ENCODE measurements at places on chromosomes 13 and 19. TPM values are rescaled to one million over a fixed set of nuclear protein-coding genes. Genes with fewer than 3 reads are reported as not detected.
A peak's percentile ranks its signal among the peaks of the same experiment; 100 is the strongest.

DNA sequence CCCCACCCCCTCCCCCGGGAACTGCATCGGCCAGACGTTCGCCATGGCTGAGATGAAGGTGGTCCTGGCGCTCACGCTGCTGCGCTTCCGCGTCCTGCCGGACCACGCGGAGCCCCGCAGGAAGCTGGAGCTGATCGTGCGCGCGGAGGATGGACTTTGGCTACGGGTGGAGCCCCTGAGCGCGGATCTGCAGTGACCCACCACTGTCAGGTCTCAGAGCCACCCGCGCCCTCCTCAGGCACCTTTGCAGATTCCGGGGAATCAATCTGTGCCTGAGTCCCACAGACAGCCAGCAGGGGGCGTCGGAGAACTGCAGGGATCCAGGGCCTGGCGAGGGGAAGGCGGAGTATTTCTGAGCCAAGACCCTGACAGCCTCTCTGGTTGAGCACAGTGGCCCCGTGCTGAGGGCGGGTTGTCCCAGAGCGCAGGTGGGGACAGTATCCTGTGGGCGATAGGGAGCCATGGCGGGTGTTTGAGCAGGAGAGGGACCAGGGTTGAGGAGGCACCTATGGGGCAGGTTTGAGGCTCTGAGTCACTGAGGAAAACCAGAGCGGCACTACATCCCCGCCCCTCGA lies 30.4 kb upstream of the CYP4F8 start:
- H3K36me3 ChIP-seq = peaks cover 10% of the 10 kb centered on the region
- H3K4me3 ChIP-seq = peak overlapping the region; percentile 59
- peak; percentile 95 for DNase-seq
- no peak overlapping the region for H3K27ac ChIP-seq

GRCh38 chr13:35260316-35260715 lies 216.2 kb downstream of the MAB21L1 start:
- DNase-seq = no peak
- no peaks in the 10 kb centered on the region for H3K4me1 ChIP-seq
- H3K4me3 ChIP-seq = no peak overlapping the region
- H3K27ac ChIP-seq = no peak overlapping the region

Gene ITGBL1
- total RNA-seq = 0.09 TPM

Gene ZNF570
- 4.7 TPM for total RNA-seq

GRCh38 chr19:56088497-56089215 lies 32.4 kb downstream of the ZNF787 start:
- peaks cover 33% of the 10 kb centered on the region for H3K4me1 ChIP-seq
- DNase-seq = no peak
- no peak overlapping the region for H3K4me3 ChIP-seq
- no peaks in the 10 kb centered on the region for H3K27me3 ChIP-seq
- H3K27ac ChIP-seq = no peak overlapping the region

GRCh38 chr19:55554302-55554701 lies 9.0 kb upstream of the SBK3 start:
- no peak for DNase-seq
- peaks cover 9% of the 10 kb centered on the region for H3K27me3 ChIP-seq
- H3K4me1 ChIP-seq = peaks cover 33% of the 10 kb centered on the region
- H3K27ac ChIP-seq = no peak overlapping the region
- H3K36me3 ChIP-seq = no peaks in the 10 kb centered on the region

- H3K4me1 ChIP-seq = no peaks in the 10 kb centered on the region
- no peak overlapping the region for H3K27ac ChIP-seq
- H3K4me3 ChIP-seq = no peak overlapping the region
- no peak for DNase-seq
These were observed 48.8 kb upstream of the RAP2A start for GRCh38 chr13:97385146-97385545.

Gene FAM83E
- 6.6 TPM for total RNA-seq

Gene CYP4F8
- total RNA-seq = not detected

Gene SPACA4
- not detected for total RNA-seq

DNA sequence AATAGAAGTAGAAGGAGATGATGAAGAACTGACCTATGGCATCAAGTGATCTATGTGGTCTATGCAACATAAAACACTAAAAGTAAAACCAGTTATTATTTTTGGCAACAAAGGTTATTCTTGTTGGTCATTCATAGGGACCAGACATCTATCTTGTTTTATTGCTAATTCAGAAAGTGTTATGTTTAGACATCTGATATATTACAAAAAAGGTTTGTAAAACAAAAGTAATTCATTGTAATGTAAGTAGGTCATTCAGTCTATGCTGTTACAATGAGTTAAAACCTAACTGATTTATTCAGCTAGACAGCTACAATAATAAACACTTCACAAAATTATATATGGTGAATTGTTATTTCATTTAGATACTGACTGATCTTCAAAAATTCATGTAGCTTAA lies 461.9 kb downstream of the PCDH17 start:
- no peaks in the 10 kb centered on the region for H3K27me3 ChIP-seq
- no peaks in the 10 kb centered on the region for H3K36me3 ChIP-seq
- H3K27ac ChIP-seq = no peak overlapping the region
- no peak overlapping the region for H3K4me3 ChIP-seq
- no peak for DNase-seq

DNA sequence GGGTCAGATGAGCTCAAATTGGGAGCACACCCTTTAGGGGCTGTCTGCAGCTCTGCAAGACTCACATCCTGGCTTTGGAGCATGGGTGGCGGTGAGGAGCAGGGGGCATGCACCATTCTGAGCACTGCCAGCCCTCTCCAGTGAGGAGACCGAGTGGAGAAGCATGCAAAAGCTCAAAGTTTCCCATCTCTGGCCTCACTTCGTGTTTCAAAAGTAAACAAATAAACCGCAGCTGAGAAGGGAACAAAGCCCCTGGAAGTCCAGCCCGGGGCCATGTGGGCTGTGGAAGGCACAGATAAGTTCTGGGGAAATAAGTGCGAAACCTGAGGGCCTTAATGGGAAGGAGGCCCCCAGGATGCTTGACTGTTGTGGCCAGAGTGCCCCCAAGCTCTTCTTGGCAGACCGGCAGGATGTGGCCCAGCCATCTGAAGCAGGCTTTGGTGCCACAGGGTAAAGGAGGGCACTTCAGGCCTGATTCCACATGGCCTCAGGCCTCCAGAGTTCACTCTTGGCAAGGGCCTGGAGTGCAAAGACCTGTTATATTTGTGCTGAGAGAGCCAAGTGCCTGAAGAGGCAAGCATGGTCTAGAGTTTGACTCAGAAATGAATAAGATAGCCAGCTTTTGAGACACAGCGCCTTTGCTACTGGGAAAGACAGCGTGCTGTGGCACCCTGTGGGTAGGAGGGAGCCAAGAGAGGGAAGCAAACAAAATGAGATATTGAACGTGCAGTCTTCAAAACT lies 1.2 kb downstream of the MEDAG start:
- peaks cover 52% of the 10 kb centered on the region for H3K27me3 ChIP-seq
- peak overlapping the region; percentile 52 for H3K4me3 ChIP-seq
- H3K4me1 ChIP-seq = peaks cover 6% of the 10 kb centered on the region
- H3K36me3 ChIP-seq = no peaks in the 10 kb centered on the region

GRCh38 chr19:33796164-33796875 lies at the start of gene KCTD15:
TSS of gene KCTD15 (plus strand) at chr19:33796870. CDS start at chr19:33800455, 3,585 bp downstream.
- H3K27me3 ChIP-seq = 0 out of 2 replicates have a peak, but pooled peaks cover 2% of the 10 kb centered on the region
- peaks cover 8% of the 10 kb centered on the region for H3K36me3 ChIP-seq
- H3K27ac ChIP-seq = peak within 1 kb of the TSS; percentile 80
- peak within 1 kb of the TSS; percentile 87 for H3K4me3 ChIP-seq
- DNase-seq = peak; percentile 66
- peaks cover 42% of the 10 kb centered on the region for H3K4me1 ChIP-seq

- no peaks in the 10 kb centered on the region for H3K27me3 ChIP-seq
- no peaks in the 10 kb centered on the region for H3K36me3 ChIP-seq
- peaks cover 8% of the 10 kb centered on the region for H3K4me1 ChIP-seq
- H3K27ac ChIP-seq = no peak overlapping the region
- H3K4me3 ChIP-seq = no peak overlapping the region
These were observed 880.6 kb upstream of the GPC6 start for GRCh38 chr13:92346046-92346445.

DNA sequence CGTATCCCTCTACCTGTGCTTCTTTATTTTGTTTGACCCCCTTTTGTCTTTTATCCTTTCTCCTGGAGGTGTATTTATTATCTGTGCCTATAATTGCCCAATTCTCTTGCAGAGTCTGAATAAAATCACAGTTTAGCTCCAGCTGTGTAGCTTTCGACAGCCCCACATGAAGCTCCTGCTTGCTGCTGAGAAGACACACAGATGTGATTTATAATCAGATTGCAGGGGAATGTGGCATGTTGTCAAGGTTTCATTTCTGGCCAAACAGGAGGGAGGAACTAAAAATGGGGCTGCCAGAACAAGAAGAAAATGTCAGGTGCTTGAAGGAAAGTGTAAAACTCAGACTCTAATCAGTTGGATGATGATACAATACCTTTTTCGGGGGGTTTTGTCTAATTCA lies 22.7 kb downstream of the CCNA1 start:
- H3K36me3 ChIP-seq = no peaks in the 10 kb centered on the region
- H3K27ac ChIP-seq = no peak overlapping the region
- peaks cover 25% of the 10 kb centered on the region for H3K4me1 ChIP-seq
- H3K27me3 ChIP-seq = no peaks in the 10 kb centered on the region

Gene GET3
- 104 TPM for total RNA-seq

GRCh38 chr19:23799321-23799720 lies 40.6 kb upstream of the ZNF681 start:
- H3K4me3 ChIP-seq = no peak overlapping the region
- peaks cover 43% of the 10 kb centered on the region for H3K4me1 ChIP-seq
- H3K27ac ChIP-seq = peak overlapping the region; percentile 86
- no peaks in the 10 kb centered on the region for H3K27me3 ChIP-seq

DNA sequence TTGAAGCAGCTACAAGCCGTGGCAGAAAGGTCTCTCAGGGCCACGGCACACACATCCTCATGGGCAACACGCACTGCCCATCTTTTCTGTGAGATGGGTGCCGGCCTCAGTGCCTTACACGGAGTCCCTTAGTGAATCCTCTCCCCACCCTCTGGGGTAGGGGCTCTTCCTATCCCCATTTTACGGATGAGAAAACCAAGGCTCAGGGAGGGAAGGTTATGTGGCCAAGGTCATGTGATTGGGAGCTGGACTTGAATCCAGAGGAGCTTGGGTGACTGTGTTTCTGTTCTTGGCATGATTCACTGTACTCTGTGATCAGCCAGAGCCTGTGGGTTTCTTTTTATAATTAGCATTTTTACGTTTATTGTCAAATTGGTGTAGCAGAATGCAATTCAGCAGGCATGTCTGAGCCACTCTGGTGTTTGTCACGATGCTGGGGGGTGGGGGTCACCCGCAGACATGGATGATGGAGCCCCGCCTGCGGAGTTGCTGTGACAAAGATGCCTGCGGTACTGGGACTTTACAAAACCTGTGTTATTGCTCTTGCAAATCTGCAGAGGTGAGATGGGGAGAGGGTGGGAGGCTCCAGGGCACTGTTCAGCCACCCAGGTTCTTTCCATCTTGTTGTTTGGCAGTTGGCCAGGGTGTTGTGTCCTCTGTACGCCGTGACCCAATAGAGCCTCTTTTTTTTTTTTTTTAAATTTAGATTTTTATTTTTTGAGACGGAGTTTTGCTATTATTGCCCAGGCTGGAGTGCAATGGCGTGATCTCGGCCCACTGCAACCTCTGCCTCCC lies 4.5 kb downstream of the SCN1B start:
- DNase-seq = no peak
- peaks cover 40% of the 10 kb centered on the region for H3K27me3 ChIP-seq
- H3K27ac ChIP-seq = no peak overlapping the region

- no peaks in the 10 kb centered on the region for H3K27me3 ChIP-seq
- peaks cover 9% of the 10 kb centered on the region for H3K36me3 ChIP-seq
- DNase-seq = no peak
These were observed 480 bp downstream of the GPR108 start for GRCh38 chr19:6736917-6737283.

Gene KASH5
- total RNA-seq = 0.14 TPM

DNA sequence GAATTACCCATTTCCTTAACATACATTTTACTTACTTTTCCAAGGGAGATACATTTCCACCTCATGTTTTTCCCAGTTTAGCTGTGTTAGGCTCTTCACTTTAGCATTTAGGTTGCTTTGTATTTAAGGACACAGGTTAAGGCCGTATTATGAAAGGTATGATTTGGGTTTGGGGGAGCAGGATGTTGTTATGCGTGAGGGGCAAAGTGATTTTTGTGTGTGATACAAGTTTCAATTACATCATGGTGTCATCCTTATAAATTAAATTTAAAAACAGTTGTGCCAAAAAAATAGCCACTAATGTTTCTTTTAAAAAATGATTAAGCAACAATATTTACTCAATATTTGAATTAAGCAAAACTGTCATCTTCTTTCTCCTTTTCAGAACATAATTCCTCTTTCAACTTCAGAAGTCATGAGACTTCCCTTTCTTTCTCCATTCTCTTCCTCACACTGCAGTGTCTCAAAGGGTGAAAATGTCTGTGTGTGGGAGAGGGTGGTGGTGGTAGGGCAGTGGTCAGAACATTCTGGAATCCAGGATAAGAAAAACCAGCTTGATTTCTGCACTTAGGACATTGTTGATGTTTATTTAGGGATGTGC lies 126.2 kb downstream of the KCNRG start:
- no peaks in the 10 kb centered on the region for H3K36me3 ChIP-seq
- DNase-seq = no peak
- H3K27ac ChIP-seq = peak overlapping the region; percentile 88

DNA sequence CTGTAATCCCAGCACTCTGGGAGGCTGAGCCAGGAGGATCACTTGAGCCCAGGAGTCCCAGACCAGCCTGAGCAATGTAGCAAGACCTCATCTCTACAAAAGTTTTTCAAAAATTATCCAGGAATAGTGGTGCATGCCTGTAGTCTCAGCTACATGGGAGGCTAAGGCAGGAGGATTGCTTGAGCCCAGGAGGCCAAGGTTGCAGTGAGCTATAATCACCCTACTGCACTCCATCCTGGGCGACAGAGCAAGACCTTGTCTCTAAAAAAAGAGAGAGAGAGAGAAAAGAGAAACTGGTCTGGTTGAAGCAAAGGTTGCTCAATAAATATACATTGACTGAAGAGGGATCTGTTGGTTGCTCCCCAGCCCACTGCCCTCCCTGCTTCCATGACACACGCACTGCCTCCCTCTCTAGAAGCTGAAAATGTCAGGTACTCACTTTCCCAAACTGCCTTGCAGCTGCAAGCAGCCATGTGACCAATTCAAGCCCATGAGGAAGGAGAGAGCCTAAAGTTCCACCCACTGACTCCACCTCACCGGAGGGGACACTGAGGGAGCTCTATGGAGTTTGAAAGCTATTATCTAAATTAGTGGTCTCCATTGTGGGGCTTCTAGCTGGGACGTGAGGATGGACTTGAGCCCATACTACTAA lies 14.0 kb downstream of the CEACAM16 start:
- H3K36me3 ChIP-seq = peaks cover 36% of the 10 kb centered on the region
- peaks cover 7% of the 10 kb centered on the region for H3K4me1 ChIP-seq
- peak overlapping the region; percentile 49 for H3K27ac ChIP-seq
- no peak for DNase-seq

DNA sequence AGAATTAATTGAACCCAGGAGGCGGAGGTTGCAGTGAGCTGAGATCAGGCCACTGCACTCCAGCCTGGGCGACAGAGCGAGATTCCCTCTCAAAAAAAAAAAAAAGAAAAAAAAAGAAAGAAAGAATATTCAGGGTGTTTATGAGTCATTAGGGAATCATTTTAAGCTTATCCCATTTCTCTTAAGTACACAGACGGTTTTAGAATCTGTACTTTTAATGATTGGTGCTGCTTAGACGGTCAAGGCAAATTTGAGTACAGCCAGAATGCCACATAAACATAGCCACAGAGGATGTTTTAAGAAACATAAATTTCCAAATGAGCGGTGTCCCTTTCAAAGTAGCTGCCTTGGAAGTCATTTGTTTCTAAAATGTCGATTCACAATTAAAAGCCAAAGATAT lies 2.6 kb downstream of the SPRYD7 start:
- peaks cover 6% of the 10 kb centered on the region for H3K4me1 ChIP-seq
- DNase-seq = no peak
- H3K36me3 ChIP-seq = no peaks in the 10 kb centered on the region
- H3K27me3 ChIP-seq = peaks cover 12% of the 10 kb centered on the region
- no peak overlapping the region for H3K27ac ChIP-seq
